Tongue (tissue), 3 donors: ENCODE measurements at places on chromosomes 3 and 15. TPM values are rescaled to one million over a fixed set of nuclear protein-coding genes. Genes with fewer than 3 reads are reported as not detected.

GRCh38 chr3:63933459-63933858 lies 21.3 kb upstream of the SCAANT1 start:
- no peak for DNase-seq

DNA sequence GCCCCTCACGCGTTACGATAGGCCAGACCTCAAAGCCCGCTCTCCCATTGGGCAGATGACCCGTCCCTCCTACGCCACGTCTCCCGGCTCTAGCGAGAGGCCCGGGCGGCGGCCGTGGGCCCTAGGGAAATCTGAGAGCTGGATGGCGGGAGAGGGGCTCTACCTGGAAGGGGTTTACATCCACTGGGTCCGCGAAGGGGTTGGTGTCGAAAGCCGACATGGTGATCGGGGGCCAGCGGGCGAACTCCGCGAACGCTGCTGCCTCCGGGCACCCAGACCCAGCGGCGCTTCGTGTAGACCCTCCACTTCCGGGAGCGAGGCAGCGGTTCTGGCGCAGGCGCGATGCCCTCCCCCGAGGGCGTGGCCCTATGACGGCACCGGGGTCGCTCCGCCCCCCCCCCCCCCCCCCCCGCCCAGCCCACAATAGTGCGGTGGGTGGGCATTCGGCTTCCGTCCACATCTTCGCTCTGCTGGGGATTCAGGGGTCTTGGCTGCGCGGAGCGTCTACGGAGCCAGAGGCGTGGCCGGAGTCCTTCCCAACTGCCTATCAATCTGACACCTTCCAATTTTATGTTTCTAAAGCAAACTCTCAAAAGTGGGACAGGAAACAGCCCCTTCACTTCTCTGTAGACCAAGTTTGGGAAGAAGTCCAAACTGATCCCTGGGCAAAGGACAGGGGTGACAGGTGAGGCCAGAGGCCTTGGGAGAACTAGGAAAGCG lies at the start of gene SCAMP2:
Gene SCAMP2, minus strand, starts transcription at position 330 of the 720 bp plus-strand sequence. Its CDS starts 110 bp downstream, at position 220.
- peak; percentile 98 for DNase-seq

- peak; percentile 96 for DNase-seq
These were observed 194.3 kb downstream of the BCHE start for GRCh38 chr3:165642761-165643420.

DNA sequence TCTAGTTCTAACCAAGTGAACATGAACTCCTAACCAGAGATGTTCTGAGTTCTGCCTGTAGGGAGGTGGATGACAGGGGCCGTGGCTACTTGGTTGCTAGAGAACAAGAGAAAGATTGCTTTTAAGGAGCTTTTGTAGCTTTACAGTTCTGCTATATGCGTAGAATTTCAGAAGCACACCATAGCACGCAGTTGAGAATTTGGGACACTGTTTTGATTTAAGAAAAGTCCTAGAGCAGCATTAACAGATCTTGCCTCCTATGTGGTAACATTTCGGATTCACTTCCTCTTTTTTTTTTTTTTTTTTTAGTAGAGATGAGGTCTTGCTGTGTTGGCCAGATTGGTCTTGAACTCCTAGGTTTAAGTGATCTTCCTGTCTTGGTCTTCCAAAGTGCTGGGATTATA lies 181.7 kb downstream of the TCF12 start:
- no peak for DNase-seq

DNA sequence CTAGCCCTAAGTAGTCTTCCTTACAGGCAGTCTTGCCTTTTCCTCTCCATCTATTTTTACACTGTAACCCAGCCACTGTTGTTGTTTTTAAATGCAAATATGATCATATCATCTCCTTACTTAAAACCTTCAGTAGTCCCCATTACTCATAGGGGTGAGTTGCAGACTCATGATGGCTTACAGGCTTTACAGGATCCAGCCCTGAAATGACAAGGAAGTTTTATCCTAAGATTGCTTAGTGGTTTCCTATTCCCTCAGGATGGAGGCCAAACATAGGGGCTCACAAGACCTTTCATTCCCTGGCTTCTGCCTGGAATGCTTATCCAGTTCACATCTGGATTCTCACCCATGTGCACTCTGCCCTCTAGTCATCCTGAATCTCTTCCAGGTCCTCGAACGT lies 27.7 kb upstream of the PCOLCE2 start:
- DNase-seq = no peak

GRCh38 chr3:42519568-42519962 lies 17.1 kb downstream of the VIPR1 start:
- DNase-seq = no peak

DNA sequence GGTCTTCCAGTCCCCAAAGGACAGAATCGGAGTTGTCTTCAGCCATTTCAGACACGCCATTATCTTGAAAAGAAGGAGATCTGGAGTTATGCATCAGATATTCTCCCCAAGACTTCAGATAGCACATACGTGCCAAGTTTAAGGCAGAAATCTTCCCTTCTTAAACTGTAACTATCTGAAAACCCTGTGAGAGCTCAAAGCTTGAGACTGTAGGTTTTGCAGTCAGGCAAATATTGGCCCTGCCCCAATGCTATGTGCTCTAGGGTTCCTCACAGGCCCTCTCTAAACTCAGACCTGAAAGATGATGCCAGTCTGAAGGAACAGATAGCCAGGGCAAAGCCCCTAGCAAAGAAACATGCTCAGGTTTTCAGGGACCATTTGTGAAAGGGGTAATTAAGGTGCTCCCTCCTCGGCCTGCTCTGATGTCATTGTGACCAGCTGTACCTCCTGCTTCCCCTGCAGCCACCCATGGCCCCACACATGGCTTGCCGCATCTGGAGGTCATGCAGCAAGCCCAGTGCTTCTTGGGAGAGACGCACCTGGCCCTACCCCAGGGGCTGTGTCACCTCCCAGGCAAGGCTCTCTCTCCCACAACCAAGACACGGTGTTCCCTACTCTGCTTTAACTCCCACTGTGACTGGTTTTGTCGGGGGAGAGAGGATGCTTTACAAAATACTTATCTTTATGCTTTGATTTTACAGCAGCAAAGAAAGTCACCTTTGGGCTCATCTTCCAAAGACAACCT lies 53.4 kb upstream of the POMGNT2 start:
- DNase-seq = no peak

DNA sequence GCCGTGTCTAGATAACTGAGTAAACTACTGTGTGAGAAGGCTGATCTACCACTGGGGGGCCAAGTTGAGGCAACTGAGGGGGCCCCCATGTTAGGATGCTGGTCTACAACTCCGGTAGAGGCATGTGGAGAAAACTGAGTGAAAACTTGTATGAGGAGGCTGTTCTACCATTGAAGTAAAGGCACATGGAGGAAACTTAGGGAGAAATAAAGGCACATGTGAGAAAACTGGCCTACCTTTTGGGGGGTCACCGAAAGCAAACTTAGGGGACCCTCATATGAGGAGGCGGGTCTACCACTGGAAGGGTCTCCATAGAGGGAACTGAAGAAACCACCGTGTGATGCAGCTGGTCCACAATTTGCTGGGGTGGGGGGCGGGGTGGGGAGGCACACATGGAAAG lies 155.2 kb downstream of the FBLN2 start:
- no peak for DNase-seq

DNA sequence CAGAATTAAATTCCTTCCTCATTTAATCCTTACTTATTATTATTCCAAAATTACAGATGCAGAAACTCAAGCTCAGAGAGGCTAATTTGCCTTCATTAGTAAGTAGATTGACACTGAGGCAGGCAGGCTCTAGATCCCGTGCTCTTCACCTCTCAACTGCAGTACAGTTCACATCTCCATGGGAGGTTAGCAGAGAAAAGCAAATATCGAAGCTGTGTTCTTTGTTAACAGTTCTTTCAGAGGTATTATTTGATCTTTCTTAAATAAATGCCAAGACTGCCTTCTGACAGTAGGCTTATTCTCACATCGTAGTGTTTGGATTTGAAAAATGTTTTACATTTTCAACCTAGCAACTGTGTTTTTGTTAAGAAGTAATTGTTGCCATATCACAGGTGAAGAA lies 15.9 kb upstream of the FAH start:
- no peak for DNase-seq

SGO1 gene
- 3.8 TPM for total RNA-seq

RBM6 gene
- 98.1 TPM for total RNA-seq

CHRD gene
- total RNA-seq = 33.5 TPM

UBAP1L gene
- total RNA-seq = 2.3 TPM

TM4SF1 gene
- total RNA-seq = 90.2 TPM
